Kasumi-1 (cell line): ENCODE measurements at places on chromosomes 16 and 17.

GRCh38 chr17:17375841-17376240, 72.7 kb downstream of the NT5M start:
- DNase-seq: no peak

GRCh38 chr16:10827691-10828341, 9.2 kb upstream of the TVP23A start:
- DNase-seq: no peak

GRCh38 chr16:83967838-83968305, at the start of gene NECAB2:
Gene NECAB2, plus strand, starts transcription at chr16:83968244. Its CDS starts 405 bp downstream, at chr16:83968649.
- DNase-seq: no peak

DNA sequence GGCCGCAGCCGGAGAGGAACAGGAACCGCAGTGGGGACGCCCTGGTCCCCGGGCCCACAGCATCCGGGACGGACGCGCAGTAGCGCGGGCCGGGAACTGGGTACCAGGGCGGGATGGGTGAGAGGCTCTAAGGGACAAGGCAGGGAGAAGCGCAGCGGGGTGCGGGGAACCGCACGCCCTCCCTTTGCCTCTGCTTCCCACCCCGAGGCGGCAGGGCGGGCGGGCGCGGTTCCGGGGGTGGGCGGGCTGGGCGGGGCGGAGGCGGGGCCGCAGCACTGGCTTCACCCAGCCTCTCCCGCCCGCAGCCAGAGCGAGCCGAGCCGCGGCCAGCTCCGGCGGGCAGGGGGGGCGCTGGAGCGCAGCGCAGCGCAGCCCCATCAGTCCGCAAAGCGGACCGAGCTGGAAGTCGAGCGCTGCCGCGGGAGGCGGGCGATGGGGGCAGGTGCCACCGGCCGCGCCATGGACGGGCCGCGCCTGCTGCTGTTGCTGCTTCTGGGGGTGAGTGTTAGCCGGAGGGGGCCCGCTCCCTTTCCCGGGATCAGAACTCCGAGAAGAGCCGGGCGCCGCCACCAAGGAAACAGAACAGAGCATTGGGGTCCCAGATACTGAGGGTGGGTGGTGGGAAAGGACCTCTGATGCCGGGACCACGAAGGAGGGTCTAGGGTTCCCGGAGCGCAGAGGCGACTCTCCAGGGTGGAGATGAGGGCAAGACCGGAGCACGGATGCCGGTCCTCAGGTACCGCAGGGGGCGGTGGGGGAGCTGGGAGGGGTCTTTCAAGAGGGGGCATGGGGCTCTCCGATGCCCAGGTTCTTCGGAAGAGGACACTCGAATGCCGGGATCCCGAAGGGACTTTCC, at the start of gene NGFR:
Gene NGFR, plus strand, starts transcription at position 308 of the 856 bp plus-strand sequence. Its CDS starts 125 bp downstream, at position 433.
- DNase-seq: no peak

- DNase-seq: no peak
Observed at GRCh38 chr17:2292100-2292499, 11.5 kb downstream of the SMG6 start.

DNA sequence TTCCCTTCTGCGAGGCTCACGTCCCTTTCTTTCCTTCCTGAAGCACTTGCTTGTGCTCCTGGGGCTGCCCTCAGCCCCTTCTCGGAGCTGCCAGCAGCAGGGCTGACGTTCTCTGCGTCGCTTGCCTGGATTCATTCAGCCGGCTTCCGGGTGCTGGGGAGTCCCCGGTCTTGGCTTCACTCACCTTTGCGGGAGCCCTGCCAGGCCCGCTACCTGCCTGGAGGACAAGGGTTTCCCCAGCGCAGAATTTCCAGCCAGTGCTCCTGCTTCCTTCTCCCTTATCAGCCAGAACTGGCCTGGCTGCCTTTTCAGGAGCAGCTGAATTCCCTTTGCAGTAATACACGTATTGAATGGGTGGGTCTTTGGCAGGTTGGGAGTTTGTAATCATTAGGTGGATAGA, 22.1 kb upstream of the IL17C start:
- no peak for DNase-seq

DNA sequence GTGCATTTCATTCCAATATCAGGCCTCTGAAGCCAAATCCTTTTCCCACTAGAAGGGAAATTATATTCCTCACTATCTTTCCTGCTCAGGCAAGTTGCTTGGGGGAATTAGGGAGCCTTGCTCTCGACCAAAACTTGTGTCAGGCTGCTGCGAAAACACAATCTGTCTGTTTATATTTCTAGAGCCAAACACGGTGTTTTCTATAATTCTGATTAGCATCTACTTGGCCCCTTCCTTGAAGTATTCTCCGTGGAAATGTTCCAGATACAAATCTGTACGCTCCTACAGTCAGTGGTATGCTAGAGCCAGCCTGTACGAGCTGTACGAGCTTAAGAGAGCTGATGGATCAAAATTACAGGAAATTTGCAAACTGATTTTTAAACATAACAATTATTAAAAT, 299.3 kb upstream of the SALL1 start:
- no peak for DNase-seq

DNA sequence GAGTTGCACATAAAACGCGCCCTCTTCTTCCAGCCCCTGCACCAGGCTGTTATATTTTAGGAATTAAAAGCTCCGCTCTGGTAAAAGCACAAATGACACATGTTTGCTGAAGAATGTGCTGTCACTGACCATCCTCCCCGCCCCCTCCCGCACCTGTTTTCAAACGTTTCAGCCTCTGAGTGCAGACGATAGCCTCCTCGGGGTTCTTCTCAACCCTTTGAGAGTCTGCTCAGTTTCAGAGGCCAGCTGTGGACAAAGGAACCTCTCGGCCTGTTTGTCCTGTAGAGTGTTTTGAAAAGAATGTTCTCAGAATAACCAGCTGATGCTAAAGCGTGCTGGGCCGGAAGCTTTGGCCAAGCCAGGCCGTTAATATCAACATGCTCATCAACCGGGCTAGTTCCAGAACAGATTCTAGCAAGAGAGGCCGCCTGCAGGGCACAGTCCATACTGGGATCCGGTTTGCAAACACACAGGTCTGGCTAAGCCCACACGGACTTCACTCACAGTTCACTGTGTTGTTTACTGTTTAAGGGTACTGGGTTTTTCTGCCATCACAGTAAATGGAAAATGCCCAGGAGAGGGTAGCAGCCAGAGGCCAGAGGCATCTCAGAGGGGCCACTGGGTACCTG, 6.4 kb upstream of the CACNG4 start:
- DNase-seq: no peak

- DNase-seq: peak; percentile 70
Observed at GRCh38 chr17:36544044-36544306, 744 bp upstream of the GGNBP2 start.

GRCh38 chr16:50414152-50414551, 45.4 kb upstream of the BRD7 start:
- DNase-seq: no peak

DNA sequence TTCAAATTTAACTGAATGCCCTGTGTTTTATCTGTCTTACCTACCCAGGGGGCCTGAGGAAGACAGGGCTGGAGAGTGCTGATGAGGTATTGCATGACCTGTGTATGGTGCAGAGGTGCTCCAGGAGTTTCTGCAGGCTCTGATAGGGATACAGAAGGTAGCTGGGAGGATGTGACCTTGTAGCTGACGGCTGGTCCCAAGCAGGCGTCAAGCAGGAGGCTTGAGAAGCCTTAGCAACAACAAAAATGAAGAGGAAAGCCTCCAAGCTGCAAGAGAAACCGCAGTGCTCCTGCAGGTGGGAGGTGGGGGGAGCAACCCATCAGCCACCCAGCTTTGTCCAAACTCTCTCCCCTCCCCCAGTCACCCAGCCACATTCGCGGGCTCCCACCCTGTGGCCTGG, 40.4 kb downstream of the LAT start:
- DNase-seq: no peak

DNA sequence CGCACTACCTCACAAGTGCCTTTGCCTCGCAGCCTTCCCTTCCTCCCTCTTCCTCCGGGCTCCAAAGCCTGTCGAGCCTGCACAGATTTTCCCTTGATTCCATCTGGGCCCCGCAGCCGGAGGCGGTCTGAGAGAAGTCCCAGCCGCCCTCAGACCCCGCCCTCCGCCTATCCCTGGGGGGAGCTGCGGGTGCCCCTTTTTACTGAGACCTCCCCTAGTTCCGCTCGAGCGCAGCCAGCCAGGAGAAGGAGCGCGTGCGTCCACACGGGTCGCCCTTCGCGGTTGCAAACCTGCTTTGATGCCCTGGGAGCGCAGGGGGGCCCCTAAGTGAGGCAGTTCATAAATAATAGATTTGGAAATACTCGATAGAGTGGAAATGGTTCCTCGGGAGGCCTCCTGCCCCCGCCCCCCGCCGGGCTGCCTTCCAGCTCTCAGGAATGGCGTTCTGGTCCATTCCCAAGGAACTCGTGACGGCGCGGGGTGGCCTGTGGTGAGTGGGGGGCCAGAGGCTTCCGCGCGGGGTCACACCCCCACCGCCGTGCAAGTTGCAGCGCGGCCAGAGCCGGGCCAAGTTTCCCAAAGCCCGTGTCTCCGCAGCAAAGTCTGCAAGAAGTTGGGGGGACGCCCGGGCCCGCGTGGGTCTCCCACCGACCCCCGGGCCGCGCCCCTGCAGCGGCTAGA, 610 bp downstream of the C16orf74 start:
- peak; percentile 66 for DNase-seq

- no peak for DNase-seq
Observed at GRCh38 chr17:81337476-81337879, 42.4 kb upstream of the SLC38A10 start.

- DNase-seq: no peak
Observed at GRCh38 chr17:31856750-31857149, 2.3 kb downstream of the COPRS start.

- no peak for DNase-seq
Observed at GRCh38 chr17:53633856-53634255, 188.9 kb upstream of the KIF2B start.

GRCh38 chr16:19379838-19380237, 37.8 kb upstream of the TMC5 start:
- no peak for DNase-seq

DNA sequence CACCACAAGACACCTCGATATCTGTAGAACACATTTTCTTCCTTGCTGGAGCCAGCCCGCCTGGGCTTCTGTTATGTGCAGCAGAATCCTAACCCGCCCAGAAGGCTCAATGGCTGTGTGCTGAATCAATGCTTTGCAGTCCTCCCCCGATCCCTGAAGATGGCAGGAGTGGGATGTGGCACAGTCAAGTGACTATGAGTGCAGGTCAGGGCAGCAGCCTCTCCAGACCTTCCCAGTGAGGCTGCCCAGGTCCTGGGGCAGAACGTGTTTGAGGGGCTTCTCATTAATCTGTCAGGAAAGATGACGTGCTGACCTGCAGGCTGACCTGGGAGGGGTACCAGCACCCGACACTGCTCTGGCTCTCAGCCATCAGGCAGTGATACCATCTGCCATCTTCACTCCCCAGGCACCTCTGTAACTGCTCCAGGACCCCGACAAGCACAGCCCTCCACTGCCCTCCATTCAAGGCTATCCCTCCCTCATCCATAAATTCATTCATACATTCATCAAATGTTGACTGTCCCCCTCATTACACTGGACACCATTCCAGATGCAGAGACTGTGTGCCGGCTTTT, 35.2 kb downstream of the LRRC75A start:
- no peak for DNase-seq

DNA sequence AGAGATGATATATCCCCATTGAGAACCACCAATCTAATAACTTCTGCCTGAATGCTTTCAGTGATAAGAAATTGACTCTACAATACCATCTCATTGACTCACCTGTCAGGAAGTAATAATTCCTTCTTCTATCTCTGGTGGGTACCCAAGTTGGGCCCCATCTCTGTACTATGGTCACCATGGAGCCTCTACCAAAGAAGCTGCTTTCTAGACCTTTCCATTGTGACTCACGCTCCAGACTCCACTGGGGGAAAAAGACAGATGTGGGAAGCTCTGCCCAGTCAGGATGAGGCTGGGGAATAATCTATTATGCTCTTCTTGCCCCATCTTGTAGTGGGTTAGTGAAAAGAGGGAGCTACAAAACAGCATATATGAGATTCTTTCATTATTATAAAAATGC, 100.4 kb downstream of the COPRS start:
- no peak for DNase-seq

DNA sequence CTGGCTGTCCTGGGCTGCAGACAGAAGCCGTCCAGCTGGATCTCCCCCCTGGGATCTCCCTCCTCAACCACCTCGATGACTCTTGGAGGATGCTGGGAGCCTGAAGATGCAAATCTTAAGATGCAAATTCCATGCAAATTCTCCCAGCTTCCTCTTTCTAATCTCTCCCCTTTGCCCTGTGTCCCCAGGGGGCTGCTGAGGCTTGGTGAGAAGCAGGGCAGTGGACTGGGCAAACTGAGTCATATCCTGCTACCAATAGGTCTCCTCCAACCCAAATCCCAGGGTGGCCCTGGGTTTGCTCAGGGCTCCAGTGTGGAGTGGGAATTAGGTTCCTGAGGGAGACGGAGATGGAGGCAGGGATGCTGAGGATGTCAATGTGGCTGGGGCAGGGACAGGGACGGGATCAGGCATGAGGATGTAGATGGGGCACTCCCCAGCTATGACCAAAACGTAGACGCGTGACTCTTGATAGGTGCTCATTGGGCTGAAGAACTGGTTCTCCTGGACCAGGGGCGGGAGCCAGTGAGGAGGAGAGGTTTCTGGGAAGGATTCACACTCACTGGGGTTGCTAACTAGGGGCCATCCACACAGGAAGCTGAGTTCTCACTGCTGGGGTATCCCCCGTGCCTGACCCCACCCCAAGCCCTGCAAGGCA, 3.6 kb upstream of the ALOX12B start:
- DNase-seq: no peak

- no peak for DNase-seq
Observed at GRCh38 chr16:50742576-50743200, 802 bp downstream of the CYLD start.

GRCh38 chr16:84795329-84796053, 24.3 kb upstream of the CRISPLD2 start:
- DNase-seq: no peak

DNA sequence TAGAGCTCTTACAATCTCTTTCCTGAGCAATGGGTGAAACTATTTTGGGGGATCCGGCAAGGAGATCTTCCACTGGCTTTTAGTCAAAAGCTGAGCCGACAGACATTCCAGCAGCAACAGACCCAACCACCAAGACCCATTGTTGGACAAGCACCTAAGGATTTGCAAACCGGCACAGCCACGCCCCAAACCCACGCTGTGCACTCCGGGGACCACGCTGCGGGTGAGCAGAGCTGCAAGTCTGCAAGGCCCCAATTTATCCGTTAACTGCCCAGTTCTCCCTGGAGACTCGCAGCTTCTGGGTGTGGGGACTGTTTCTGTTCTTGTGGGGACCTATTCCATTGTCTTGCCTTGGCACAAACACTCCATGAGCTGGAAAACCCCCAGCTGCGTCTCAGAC, 45.9 kb downstream of the C16orf95 start:
- no peak for DNase-seq

- DNase-seq: no peak
Observed at GRCh38 chr16:20611350-20611902, 35.3 kb upstream of the ACSM2B start.

GRCh38 chr16:74740795-74741304, 33.8 kb downstream of the FA2H start:
- no peak for DNase-seq
